PC-9 (cell line): ENCODE measurements at places on chromosomes 7 and 10. TPM values are rescaled to one million over a fixed set of nuclear protein-coding genes. Genes with fewer than 3 reads are reported as not detected.

- no peak overlapping the region for H3K4me3 ChIP-seq
- no peak overlapping the region for H3K27ac ChIP-seq
- no peaks in the 10 kb centered on the region for H3K4me1 ChIP-seq
- H3K36me3 ChIP-seq: no peaks in the 10 kb centered on the region
These were observed 124.7 kb downstream of the BICC1 start for GRCh38 chr10:58637352-58637751.

- H3K27ac ChIP-seq: no peak overlapping the region
- no peaks in the 10 kb centered on the region for H3K4me1 ChIP-seq
These were observed 237.9 kb upstream of the CTBP2 start for GRCh38 chr10:125398270-125398669.

DNA sequence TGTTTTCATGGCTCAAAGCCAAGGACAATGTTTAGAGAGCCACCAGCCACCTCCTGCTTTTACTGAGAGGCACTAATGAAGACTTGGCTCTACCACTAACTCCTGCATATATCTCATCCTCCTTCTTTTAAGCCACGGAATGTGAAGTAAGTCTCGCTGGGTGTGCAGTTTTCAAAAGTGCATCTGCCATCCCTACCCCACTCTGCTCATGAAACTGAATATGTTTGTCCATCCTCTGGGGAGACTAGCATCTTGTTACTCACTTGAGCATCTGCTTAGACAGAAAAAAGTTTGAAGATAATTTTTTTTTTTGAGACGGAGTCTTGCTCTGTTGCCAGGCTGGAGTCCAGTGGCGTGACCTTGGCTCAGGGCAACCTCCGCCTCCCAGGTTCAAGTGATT lies 40.8 kb downstream of the EPDR1 start:
- no peak overlapping the region for H3K4me3 ChIP-seq
- no peaks in the 10 kb centered on the region for H3K36me3 ChIP-seq
- H3K4me1 ChIP-seq: no peaks in the 10 kb centered on the region

DNA sequence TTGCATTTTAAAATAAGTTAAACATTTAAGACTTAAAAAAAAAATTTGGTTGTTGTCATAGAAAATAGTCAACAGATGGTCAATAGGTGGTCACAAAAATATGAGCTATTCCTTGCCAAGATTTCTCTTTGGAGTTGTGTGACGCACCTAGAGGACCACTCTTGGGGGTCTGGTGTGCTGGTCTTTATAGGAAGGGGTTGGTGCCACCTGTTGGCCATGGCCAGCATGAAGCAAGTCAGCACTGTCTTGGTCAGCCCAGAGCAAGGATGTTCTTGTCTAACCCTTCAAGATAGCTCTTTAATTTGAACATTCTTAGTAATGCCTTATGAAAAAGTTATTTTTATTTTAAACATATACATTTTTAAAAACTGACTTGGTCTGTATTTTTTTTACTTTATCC lies 267.9 kb upstream of the CNTNAP2 start:
- DNase-seq: peak; percentile 13
- H3K27ac ChIP-seq: no peak overlapping the region
- H3K4me1 ChIP-seq: no peaks in the 10 kb centered on the region
- H3K27me3 ChIP-seq: no peaks in the 10 kb centered on the region
- H3K36me3 ChIP-seq: no peaks in the 10 kb centered on the region

Gene LRRC17
- total RNA-seq: not detected in 2 replicates
